ENCODE measurements at places on chromosomes 11 and 22.
A peak's percentile ranks its signal among the peaks of the same experiment; 100 is the strongest.

DNA sequence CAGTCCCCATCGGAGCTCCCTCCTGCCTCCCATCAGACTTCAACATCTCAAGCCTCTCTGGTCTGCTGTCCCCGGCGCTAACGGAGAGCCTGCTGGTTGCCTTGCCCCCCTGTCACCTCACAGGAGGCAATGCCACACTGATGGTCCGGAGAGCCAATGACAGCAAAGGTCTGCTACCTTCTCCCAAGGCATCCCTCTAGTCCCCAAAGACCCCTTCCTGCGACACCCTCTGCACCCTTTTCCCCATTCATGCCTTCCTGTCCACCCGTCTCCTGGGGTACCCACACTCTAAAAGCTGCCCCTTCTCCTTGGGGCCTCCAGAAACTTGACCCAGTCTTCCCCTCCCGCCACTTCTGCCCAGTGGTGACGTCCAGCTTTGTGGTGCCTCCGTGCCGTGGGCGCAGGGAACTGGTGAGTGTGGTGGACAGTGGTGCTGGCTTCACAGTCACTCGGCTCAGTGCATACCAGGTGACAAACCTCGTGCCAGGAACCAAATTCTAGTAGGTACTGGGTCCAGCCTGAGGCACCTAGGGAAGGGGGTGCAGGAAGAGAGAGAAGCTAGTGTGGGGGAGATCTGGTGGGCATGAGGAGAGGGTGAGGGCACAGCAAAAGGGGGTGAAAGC is 860 bp downstream of the UPK2 start:
- no peak for DNase-seq

DNA sequence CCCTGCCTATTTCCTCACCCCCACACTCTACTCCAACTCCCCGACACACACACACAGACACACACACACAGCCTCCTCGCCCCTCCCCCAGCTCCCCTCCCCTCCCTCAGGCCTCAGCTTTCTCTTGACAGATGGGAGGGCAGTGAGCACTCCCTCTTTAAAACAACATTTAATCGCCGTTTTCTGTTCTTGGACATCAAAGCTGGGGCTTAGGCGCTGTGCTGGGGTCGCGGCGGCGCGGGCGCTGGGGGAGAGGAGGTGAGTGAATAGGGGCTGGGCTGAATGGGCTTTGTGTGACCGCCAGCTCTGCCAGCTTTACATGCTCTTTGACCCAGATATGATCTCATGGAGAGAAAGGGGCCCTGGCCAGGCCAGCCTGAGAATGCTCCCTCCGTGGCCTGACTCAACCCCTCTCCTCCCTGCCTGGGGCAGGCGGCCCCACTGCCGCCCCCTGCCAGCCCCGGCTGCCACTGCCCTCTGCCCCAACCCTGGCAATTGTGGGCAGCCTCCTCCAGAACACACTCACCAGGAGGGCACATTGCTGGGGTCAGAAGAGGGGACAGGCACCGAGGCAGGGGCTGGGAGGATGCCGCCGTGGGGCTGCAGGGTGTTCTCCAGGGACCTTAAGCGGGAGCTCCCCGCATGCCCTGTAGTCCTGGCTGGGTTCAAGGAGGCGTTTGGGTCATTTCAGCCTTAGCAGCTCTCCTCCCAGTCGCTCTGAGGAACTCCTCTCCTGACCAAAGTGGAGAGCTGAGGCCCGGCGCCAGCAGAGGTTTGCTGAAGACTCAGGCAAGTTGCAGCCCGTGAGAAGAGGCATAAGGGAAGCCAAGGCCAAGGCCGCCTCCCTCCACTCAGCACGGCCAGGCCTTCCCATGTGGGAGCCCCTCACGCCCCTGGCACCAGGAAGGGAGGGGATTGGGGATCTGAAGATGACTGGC is 38.3 kb upstream of the NNMT start:
- no peak for DNase-seq

DNA sequence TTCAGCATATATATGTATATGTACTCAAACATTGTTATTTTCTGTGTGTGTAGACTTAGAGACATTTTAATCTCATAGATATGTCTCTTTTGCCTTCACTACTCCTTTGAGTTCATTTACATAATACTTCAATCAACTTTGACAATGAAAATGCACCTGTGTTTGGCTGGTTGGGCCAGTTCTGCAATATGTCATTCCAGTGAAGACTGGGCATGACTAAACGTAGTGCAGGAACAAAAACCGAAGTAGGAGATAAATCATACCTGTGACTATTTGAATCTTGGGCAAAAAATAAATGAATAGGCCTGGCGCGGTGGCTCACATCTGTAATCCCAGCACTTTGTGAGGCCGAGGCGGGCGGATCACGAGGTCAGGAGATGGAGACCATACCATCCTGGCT is 640.0 kb upstream of the ANO3 start:
- no peak for DNase-seq

- no peak for DNase-seq
Measured at GRCh38 chr11:14520747-14521151, 563 bp upstream of the PSMA1 start.

GRCh38 chr11:2234963-2235362 is 35.4 kb downstream of the ASCL2 start:
- no peak for DNase-seq

- no peak for DNase-seq
Measured at GRCh38 chr11:32071811-32072210, 19.1 kb upstream of the RCN1 start.

GRCh38 chr11:33540946-33541915 is 159.4 kb downstream of the C11orf91 start:
- DNase-seq: no peak

DNA sequence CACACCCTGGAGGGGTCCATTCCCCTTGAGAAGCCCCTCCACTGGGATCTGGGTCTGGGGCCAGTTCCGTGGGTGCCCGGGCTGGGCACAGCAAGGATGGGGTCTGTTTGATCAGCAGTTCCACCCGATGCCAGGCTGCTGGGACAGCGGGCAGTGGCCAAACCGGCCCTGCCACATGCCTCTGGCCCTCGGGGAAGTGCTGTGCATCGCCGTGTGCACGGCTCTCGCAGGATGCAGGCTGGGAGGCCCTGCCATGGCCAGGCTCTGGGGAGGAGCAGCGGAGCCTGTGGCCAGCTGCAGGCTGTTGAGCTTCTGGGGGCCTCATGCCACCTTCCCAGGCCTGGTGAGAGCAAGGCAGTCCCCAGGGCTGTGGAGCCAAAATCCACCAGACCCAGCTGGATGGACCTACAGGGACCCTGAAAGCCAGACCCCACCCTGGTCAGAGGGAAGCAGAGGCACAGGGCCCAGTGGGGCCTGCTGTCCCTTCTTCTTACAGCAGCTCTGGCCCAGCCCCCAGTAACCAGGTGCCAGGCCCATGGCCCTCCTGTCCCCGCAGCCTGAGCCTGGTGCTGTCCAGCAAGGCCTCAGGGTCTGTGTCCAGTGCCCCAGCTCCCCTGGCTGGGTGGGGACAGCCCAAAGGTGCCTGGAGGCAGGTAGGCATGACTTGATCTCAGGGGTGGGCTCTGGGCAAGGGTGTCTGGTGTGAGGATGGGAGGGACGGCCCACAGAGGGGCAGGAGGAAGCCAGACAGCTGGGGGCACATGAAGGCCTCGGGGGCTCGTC is 57.3 kb downstream of the WNT7B start:
- no peak for DNase-seq

GRCh38 chr11:71236836-71237475 is 15.4 kb downstream of the SHANK2 start:
- DNase-seq: no peak

GRCh38 chr11:68213135-68213515 is at the start of gene KMT5B:
Gene KMT5B, minus strand, starts transcription at chr11:68213296. Its CDS starts 23,220 bp downstream, at chr11:68190076.
- peak; percentile 25 for DNase-seq

GRCh38 chr22:32556159-32556558 is 81.5 kb downstream of the FBXO7 start:
- DNase-seq: no peak

DNA sequence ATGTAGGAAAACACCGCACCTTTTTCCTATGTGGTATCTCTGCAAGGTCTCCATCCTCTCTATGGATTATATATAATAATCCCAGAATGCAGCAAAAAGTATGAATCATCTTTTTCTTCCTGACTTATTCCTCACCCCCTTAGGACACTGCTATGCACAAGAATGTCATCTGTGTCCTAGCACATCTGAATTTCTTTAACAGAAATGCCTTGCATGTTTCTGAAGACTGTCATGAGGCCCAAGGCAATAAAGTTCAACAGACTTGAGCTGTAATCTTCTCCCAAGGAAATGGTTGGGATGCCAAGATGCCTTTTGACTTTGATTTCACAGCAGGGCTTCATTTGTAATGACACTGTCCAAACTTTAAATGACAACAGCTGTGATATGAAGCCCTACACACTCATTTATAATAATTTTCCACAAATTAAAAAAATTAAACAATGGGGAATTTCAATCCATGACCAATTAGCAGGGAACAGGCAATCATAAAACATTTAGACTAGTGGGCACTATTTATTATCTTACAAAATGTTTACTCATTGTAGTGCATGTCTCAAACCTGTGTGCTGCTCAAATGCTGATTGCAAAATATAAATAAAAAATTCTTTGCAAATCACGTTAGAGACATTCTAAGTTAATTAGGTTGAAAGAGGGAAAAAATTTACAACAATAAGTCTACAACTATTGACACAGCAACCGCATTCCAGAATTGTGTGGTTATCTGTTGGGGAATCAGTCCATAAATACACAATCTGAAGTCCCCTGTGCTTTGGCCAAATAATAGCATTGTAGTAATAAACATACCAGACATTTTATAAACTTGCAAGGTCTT is 242.3 kb downstream of the SWAP70 start:
- DNase-seq: no peak

DNA sequence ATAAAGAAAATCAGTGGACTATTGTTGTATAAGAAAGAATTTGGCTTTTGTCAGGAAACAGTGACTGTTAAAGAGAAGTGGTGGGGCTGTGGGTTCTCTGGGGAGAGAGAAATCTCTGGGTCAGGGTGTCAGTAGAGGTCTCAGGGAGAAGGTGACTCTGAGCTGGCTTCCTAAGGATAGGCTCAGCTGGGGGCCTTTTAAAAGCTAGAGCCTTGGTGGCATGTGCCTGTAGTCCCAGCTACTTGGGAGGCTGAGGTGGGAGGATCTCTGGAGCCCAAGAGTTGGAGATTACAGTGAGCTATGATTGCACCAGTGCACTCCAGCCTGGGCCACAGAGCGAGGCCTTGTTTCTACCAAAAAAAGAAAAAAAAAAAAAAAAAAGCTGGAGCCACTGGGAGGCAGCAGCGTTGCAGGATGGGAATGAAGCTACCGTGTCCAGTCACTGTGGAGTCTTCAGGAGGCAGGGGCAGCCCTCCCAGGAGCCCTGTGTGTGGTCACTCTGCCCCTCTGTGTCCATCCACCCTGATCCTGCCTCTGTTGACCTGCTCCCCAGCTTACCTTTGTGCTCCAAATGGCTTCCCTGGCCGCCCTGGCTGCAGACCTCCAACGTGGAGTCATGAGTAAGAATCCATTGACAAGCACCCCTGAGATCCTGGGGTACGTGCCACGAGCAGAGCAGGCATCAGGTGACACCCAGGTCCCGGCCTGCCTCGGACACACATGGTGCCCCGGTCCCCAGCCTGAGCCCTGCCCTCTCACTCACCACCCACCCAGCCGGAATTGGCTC is 5.4 kb upstream of the MIF start:
- no peak for DNase-seq

- DNase-seq: peak; percentile 39
Measured at GRCh38 chr11:71977743-71978418, 20.8 kb upstream of the IL18BP start.

- no peak for DNase-seq
Measured at GRCh38 chr11:78390809-78391208, 26.8 kb downstream of the GAB2 start.

DNA sequence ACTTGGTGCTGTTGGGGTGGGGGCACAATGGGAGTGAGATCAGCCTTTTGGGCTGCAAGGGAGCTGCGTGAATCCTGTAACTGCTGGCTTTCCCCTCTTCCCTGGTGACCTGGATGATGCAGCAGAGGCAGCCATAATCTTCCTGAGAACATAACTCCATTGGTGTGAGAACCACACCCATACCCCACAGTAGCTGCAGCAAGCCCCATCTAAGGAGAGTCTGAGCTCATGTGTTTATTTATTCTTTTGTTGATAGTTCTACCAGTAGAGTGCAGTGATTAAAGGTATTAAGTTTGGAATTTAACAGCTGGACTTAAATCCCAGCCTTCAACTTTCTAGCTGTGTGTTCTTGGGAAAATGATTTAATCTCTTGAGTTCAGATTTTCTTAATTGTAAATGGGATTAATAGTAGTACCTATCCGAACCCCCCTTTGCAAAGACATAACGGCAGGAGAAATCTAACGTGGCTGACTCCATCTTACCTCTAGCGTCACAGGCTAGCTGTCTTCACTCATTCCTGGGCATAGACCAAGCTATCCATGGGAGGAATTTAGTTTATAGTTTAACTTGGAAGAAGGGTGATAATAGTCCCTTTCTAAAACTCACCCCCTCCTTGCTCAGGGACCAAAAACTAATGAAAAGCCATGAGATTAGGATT is 385.0 kb upstream of the DDI1 start:
- no peak for DNase-seq

- DNase-seq: no peak
Measured at GRCh38 chr22:30606455-30607299, at the start of gene TCN2. Gene TCN2, plus strand, starts transcription at chr22:30607174. Its CDS starts 158 bp downstream, at chr22:30607332.

DNA sequence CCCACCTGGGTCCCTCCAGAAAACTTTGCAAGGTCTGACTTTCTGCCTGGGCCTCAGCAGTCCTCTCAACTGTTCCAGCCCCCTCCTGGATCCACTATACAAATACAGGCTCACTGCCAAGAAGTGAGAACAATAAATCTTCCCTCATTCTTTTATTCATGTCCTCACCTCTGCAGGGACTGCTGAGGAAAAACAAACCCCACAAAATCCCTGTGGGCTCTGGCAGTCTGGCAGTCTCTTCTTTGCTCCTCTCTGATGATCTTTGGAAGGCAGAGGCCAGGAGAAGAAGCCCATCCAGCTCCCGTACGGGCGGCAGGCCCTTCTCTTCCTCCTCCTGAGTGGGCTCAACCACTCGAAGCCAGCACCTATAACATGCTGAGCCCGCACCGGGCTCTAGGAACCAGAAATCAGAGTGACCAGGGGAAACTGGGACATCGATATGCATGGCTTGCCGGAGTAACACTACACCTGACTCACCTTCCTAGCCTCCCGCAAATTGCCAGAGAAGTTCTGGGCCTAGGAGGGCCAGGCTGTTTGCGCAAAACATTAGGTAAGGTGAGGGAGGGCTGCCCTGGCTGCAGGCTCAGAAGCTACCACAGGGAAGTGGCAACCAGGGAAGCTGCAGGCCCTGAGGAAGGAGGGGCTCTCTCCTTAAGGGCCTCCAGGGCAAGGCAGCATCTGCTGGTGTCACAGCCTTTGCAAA is 24.2 kb downstream of the TMPRSS5 start:
- no peak for DNase-seq

- no peak for DNase-seq
Measured at GRCh38 chr22:25956801-25957200, 212.5 kb upstream of the SEZ6L start.

- DNase-seq: no peak
Measured at GRCh38 chr11:79404806-79405205, 36.0 kb downstream of the TENM4 start.

DNA sequence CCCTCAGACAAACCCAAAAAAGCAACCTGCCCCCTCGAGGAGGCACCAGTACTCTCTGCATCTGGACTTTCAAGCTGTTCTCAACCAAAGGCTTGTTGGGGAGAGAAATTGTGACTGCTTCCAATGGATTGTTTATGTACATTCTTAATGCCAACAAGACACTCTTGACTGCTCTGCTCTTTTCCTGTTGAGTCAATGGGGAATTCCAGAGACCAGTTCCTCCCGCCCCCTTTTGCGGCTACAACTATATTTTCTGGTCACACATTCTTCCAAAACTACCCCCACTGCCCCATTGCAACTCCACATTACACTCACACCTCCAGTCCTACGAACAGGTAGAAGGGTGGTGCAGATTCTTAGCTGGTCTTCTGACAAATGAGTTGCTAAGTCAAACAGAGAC is 187.0 kb downstream of the DSCAML1 start:
- DNase-seq: no peak

- DNase-seq: no peak
Measured at GRCh38 chr11:102614485-102614884, 10.6 kb downstream of the MMP20 start.
